Transverse colon (tissue), 4 donors: ENCODE measurements at places on chromosomes 13 and 19. TPM values are rescaled to one million over a fixed set of nuclear protein-coding genes. Genes with fewer than 3 reads are reported as not detected.

GRCh38 chr19:38506375-38506722 lies 72.9 kb downstream of the RYR1 start:
- H3K27me3 ChIP-seq, result no peaks in the 10 kb centered on the region
- DNase-seq, result no peak
- H3K36me3 ChIP-seq, result no peaks in the 10 kb centered on the region
- H3K4me1 ChIP-seq, result no peaks in the 10 kb centered on the region
- H3K4me3 ChIP-seq, result no peak overlapping the region

DNA sequence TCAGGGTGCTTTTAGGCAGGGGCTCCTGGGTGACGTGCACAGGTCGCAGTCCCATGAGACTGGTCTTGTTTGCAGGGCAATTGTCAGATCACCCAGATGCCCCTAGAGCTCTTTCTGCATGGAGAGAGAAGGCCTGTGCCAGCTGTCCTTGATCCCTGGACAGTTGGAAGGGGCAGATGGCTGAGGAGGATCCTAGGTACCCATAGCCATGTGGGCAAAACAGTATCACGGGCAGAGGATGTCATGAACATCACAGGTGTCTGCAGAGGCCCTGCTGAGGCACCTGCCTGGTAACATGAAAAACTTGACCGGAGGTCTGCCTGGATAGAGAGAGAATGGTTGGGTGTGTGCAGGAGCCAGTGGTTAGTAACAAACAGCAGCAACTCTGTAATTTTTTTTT lies 99.3 kb downstream of the ZNF536 start:
- no peak overlapping the region for H3K27ac ChIP-seq
- no peaks in the 10 kb centered on the region for H3K4me1 ChIP-seq
- H3K36me3 ChIP-seq, result no peaks in the 10 kb centered on the region
- no peak for DNase-seq

DNA sequence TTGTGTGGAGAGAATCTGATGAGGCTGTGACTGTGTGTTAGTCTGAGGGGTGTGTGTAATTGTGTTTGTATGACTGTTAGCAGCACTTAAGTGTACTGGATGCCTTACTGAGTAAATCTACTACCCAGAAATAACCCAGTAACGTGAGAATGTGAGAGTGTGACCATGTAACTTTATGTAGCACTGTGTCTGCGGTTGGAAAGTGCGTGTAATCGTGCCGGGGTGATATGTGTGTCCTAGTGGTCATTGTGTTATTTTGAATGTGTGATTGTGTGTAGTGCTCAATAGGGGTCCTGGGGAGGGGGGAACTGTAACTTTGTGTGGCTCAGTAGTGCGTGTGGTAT lies 550 bp downstream of the ZNF383 start:
- peak overlapping the region; percentile 87 for H3K27ac ChIP-seq
- H3K27me3 ChIP-seq, result no peaks in the 10 kb centered on the region
- DNase-seq, result no peak
- H3K36me3 ChIP-seq, result no peaks in the 10 kb centered on the region
- H3K4me3 ChIP-seq, result peak overlapping the region; percentile 82
- peaks cover 4% of the 10 kb centered on the region for H3K4me1 ChIP-seq

DNA sequence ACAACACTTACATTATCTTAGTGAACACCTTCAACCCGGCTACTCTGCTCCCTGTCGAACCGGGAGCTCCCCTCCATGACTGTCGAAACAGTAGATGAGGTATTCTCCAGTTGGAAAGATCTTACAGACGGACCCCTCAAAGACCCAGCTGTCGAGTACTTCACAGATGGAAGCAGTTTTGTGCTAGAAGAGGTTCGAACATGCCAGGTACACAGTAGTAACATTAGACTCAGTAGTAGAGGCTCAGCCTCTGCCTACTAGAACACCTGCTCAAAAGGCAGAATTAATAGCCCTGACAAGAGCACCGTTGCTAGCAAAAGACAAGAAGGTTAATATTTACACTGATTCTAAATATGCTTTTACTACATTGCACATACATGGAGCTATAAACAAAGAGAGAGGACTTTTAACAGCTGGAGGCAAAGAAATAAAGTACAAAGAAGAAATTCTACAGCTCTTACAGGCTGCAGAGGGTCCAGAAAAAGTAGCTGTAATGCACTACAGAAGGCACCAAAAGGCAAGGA lies 13.6 kb upstream of the SLC15A1 start:
- no peak overlapping the region for H3K27ac ChIP-seq
- H3K4me1 ChIP-seq, result peaks cover 20% of the 10 kb centered on the region
- H3K27me3 ChIP-seq, result peaks cover 5% of the 10 kb centered on the region
- no peak overlapping the region for H3K4me3 ChIP-seq
- DNase-seq, result no peak

- H3K27me3 ChIP-seq, result no peaks in the 10 kb centered on the region
- no peaks in the 10 kb centered on the region for H3K36me3 ChIP-seq
- no peak for DNase-seq
- H3K27ac ChIP-seq, result peak overlapping the region; percentile 90
- H3K4me3 ChIP-seq, result no peak overlapping the region
Measured at GRCh38 chr19:17304386-17305215, 1.1 kb upstream of the MRPL34 start.

DNA sequence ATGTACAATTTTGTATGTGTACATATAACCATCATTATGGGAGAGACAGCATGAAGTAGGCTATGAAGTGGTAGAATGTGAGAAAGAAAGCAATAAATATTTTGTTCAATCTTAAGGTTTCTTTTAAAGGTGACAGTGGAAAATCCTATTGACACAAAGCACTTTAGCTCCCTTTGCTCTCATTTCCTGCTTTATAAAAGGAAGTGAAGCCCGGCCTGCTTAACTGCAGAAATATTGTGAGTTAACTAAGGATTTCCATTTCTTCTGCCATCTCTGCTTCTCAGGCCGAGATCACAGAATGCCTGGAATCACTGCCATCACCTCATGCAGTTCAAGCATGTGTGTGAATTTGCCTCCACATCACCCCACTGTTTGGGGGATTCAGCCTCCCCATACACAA lies 83.5 kb downstream of the FRY start:
- peak overlapping the region; percentile 22 for H3K27ac ChIP-seq
- H3K27me3 ChIP-seq, result no peaks in the 10 kb centered on the region
- H3K4me3 ChIP-seq, result no peak overlapping the region
- no peaks in the 10 kb centered on the region for H3K36me3 ChIP-seq
- no peak for DNase-seq
- H3K4me1 ChIP-seq, result no peaks in the 10 kb centered on the region

DNA sequence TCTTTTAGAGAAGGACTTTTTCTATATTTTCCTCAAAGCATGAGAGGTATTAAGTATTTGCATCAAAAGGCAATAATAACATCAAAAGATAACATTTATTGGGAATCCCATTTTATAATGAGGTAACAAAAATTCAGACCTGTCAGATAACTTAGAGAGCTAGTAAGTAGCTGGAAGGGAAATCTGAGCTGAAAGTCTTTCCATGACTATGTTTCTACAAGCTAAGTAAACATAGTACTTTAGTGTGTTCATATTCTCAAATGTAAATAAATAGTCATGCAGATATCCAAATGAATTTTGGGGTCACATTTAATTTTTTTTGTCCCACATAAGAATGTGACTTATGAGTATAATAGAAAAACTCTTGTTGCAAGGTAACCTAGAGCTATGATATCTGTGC lies 87.3 kb upstream of the FBXL3 start:
- no peaks in the 10 kb centered on the region for H3K36me3 ChIP-seq
- no peak overlapping the region for H3K4me3 ChIP-seq
- no peak overlapping the region for H3K27ac ChIP-seq

- H3K36me3 ChIP-seq, result no peaks in the 10 kb centered on the region
- peaks cover 6% of the 10 kb centered on the region for H3K4me1 ChIP-seq
- peaks cover 25% of the 10 kb centered on the region for H3K27me3 ChIP-seq
- H3K27ac ChIP-seq, result peak overlapping the region; percentile 35
- DNase-seq, result peak; percentile 82
Measured at GRCh38 chr19:17346109-17346671, 8.8 kb downstream of the GTPBP3 start.

- H3K4me3 ChIP-seq, result no peak overlapping the region
- no peak overlapping the region for H3K27ac ChIP-seq
- no peaks in the 10 kb centered on the region for H3K36me3 ChIP-seq
- no peaks in the 10 kb centered on the region for H3K4me1 ChIP-seq
- H3K27me3 ChIP-seq, result no peaks in the 10 kb centered on the region
Measured at GRCh38 chr13:107842562-107843180, 372.7 kb downstream of the LIG4 start.

GRCh38 chr13:99949679-99950413 lies 21.7 kb downstream of the ZIC5 start:
- no peaks in the 10 kb centered on the region for H3K36me3 ChIP-seq
- no peaks in the 10 kb centered on the region for H3K4me1 ChIP-seq
- no peak overlapping the region for H3K4me3 ChIP-seq

GRCh38 chr19:29285878-29286277 lies 72.9 kb upstream of the UQCRFS1 start:
- no peaks in the 10 kb centered on the region for H3K36me3 ChIP-seq
- H3K4me1 ChIP-seq, result no peaks in the 10 kb centered on the region
- no peak for DNase-seq
- H3K27ac ChIP-seq, result no peak overlapping the region

- H3K4me1 ChIP-seq, result peaks cover 38% of the 10 kb centered on the region
- no peaks in the 10 kb centered on the region for H3K27me3 ChIP-seq
- DNase-seq, result no peak
Measured at GRCh38 chr19:4368128-4368820, 24.9 kb downstream of the MPND start.

- H3K36me3 ChIP-seq, result peaks cover 10% of the 10 kb centered on the region
- H3K27ac ChIP-seq, result peak overlapping the region; percentile 83
- H3K27me3 ChIP-seq, result no peaks in the 10 kb centered on the region
- peaks cover 17% of the 10 kb centered on the region for H3K4me1 ChIP-seq
- DNase-seq, result no peak
Measured at GRCh38 chr19:1155352-1156304, 18.4 kb downstream of the SBNO2 start.

- no peak overlapping the region for H3K4me3 ChIP-seq
- DNase-seq, result no peak
- no peaks in the 10 kb centered on the region for H3K27me3 ChIP-seq
- H3K27ac ChIP-seq, result peak overlapping the region; percentile 56
- peaks cover 12% of the 10 kb centered on the region for H3K4me1 ChIP-seq
Measured at GRCh38 chr13:30042272-30042671, 191.9 kb upstream of the UBL3 start.

- no peaks in the 10 kb centered on the region for H3K27me3 ChIP-seq
- peak; percentile 60 for DNase-seq
Measured at GRCh38 chr19:46546194-46546896, 50.7 kb upstream of the PNMA8B start.

DNA sequence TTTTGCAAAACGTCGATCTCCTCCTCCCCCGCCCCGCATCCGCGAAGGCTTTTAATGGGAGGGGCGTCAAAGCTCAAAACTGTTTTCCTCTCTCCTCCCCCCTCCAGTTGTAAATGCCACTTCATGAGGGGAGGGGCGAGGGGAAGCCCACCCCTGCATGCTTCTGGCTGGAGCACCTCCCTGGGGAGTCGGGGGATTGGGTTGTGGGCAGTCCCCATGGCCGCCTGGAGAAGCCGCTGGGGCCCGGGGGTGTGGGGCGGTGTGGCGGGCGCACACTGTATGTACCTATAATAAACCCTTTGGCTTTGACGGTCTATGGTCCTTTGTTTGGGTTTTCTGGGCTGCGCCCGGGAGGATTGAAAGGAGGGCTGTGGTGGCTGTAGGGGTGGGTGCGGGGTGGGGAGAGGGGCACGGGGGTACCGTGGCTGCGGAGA lies 505 bp upstream of the SHKBP1 start:
- peak overlapping the region; percentile 85 for H3K27ac ChIP-seq
- peaks cover 11% of the 10 kb centered on the region for H3K4me1 ChIP-seq
- no peaks in the 10 kb centered on the region for H3K36me3 ChIP-seq

DNA sequence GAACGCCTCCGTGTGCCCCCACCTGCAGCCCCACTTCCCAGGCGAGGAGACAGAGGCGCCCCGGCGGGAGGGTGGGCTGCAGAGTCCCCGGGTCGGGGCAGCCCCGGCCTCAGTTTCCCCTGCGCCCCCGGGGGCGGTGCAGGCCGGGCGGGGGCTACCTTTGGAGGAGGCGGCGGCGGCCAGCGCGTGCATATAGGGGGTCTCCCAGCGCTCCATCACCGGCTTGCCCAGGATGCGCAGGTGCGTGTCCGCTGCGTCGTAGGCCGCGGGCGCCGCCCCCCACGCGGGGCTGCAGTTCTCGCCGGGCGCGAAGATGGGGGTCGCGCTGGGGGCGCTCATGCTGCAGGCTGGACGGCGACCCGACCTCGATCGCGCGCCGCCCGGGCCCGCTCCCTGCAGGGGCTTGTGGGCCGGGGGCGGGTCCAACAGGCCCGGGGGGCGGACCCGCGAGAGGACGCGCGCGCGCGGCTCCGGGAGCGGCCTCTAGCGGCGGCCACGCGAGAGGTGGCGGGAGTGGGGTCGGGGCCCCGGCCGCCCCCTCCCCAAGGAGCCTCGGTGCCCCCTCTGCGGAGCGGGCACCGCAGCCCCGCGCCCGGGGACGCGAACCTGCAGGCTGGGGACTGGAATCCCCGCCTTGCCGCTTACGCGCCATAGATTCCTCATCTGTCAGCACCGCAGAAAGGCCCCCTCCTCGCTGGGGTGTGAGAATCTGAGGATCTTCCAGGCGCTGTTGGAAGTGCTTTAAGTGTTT lies at the start of gene GAMT:
TSS of gene GAMT (minus strand) at position 405 of the 751 bp plus-strand sequence. CDS start at position 339, 66 bp downstream.
- H3K27ac ChIP-seq, result no peak within 1 kb of the TSS
- H3K4me1 ChIP-seq, result peaks cover 16% of the 10 kb centered on the region
- H3K4me3 ChIP-seq, result peak within 1 kb of the TSS; percentile 59
- no peaks in the 10 kb centered on the region for H3K36me3 ChIP-seq
- peak; percentile 52 for DNase-seq
- H3K27me3 ChIP-seq, result peaks cover 49% of the 10 kb centered on the region

- H3K27me3 ChIP-seq, result no peaks in the 10 kb centered on the region
- no peak for DNase-seq
- no peak overlapping the region for H3K4me3 ChIP-seq
Measured at GRCh38 chr13:112983042-112983305, 14.0 kb downstream of the MCF2L start.

- no peak overlapping the region for H3K4me3 ChIP-seq
- H3K27me3 ChIP-seq, result no peaks in the 10 kb centered on the region
- no peaks in the 10 kb centered on the region for H3K4me1 ChIP-seq
- no peak overlapping the region for H3K27ac ChIP-seq
- H3K36me3 ChIP-seq, result no peaks in the 10 kb centered on the region
- no peak for DNase-seq
Measured at GRCh38 chr13:71803066-71803465, 63.9 kb downstream of the DACH1 start.

- no peak overlapping the region for H3K4me3 ChIP-seq
- H3K4me1 ChIP-seq, result peaks cover 29% of the 10 kb centered on the region
- H3K36me3 ChIP-seq, result peaks cover 6% of the 10 kb centered on the region
- DNase-seq, result no peak
- H3K27ac ChIP-seq, result no peak overlapping the region
Measured at GRCh38 chr13:44969551-44970484, 19.5 kb downstream of the NUFIP1 start.

- H3K27ac ChIP-seq, result no peak overlapping the region
- no peak for DNase-seq
- H3K4me1 ChIP-seq, result no peaks in the 10 kb centered on the region
- no peaks in the 10 kb centered on the region for H3K36me3 ChIP-seq
- H3K4me3 ChIP-seq, result no peak overlapping the region
- no peaks in the 10 kb centered on the region for H3K27me3 ChIP-seq
Measured at GRCh38 chr13:28505543-28506135, 10.7 kb upstream of the FLT1 start.

- H3K4me3 ChIP-seq, result no peak overlapping the region
- H3K36me3 ChIP-seq, result no peaks in the 10 kb centered on the region
- peaks cover 79% of the 10 kb centered on the region for H3K27me3 ChIP-seq
- H3K4me1 ChIP-seq, result no peaks in the 10 kb centered on the region
- no peak for DNase-seq
Measured at GRCh38 chr19:5563935-5564612, 3.7 kb downstream of the TINCR start.

Gene RNF113B
- not detected for total RNA-seq

Gene FGF9
- total RNA-seq, result not detected

Gene CEACAM5
- total RNA-seq, result 1,964 TPM

Gene TTC9B
- total RNA-seq, result not detected

Gene FAAP24
- 0.55 TPM for total RNA-seq

Gene B3GNT8
- total RNA-seq, result 18.5 TPM

Gene PCSK4
- 11.9 TPM for total RNA-seq

Gene OVOL3
- not detected for total RNA-seq

Gene CEACAM16
- not detected for total RNA-seq
